ENCODE measurements at places on chromosomes 1 and 21.

GRCh38 chr1:166884040-166884642 is 8.1 kb upstream of the TADA1 start:
- DNase-seq = peak; percentile 43

DNA sequence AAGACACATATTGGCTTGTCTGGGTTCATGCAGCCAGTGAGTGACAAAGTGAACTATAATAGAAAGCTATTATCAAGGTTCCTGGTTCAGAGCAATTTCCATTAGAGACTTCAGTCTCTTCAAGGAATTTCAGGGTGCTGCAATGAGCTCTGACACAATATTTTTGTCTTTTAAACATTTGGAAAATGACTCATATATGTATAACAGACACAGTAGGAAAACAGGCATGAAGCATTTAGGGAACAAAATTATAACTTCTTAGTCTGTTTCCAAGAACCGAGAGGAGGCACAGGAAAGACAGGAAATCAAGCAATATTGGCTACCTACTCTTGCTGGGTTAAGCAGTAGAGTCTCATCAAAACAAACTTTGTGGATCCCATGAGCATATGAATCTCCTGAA is 170.4 kb downstream of the PTPRC start:
- peak; percentile 59 for DNase-seq

DNA sequence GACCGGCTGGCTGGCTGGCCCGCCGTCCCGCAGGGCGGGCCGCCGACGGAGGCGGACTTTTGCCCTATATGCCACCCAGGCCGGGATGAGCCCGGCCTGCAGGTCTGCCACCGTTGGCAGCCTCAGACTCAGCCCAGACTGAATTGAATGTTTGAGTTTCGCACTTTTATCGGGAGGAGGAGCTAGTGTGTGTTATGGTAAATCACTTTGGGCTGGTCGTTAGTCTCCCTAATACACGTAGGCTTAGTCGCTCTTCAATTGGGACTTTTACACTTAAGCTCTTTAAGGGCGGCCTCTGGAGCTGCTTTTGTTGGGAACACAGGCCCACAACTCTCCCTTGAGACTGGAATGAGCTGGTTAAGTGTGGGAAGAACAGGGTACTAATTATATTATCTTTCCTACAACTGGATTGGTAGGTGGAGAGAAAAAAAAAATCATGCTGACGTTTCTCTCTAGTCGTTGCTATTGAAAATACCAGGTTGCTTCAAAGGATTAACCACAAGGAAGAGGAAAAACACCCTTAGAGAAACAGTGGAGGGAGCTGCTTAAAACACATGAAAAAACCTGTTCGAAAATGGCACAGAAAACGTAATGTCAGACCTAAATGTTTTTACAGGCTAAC is 1.4 kb upstream of the IRF2BP2 start:
- no peak for DNase-seq

GRCh38 chr1:96445302-96445701 is 276.3 kb upstream of the PTBP2 start:
- DNase-seq = no peak

GRCh38 chr1:226882631-226883409 is 12.4 kb downstream of the PSEN2 start:
- no peak for DNase-seq

- no peak for DNase-seq
These were observed 221.2 kb downstream of the FMN2 start for GRCh38 chr1:240312872-240313271.

GRCh38 chr1:46492871-46493270 is 3.2 kb downstream of the DMBX1 start:
- DNase-seq = no peak

DNA sequence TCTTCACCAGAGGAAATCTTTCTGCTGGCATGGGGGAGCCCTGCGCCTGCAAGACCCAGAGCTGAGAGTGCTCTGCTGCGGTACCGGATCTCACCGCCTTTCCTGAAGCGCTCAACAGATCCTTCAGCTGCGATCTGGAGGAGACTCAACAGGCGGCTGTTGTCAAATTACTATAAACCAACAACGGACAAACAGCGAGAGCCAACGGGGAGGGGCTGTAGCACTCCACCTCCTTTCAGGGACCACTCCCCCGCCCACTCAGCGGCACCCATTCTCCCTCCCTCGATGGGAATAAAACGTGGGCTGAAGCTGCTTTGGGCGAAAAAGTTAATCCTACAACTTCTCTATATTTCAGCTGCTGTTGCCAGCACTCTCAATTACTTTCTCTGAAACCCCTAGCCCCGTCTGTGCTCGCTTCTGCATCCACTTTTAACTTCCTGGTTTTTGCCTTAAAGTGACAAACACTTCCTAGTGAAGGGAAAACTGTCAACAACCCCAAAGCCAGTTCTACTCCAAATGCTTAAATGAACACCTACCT is at the start of gene FMO5:
FMO5 (minus strand) TSS at position 147 of the 538 bp plus-strand sequence. CDS start 310 bp downstream, outside the sequence.
- peak; percentile 70 for DNase-seq

- DNase-seq = no peak
These were observed 7.0 kb downstream of the IFNAR2 start for GRCh38 chr21:33236766-33237165.

GRCh38 chr1:169999331-169999741 is 75.2 kb downstream of the KIFAP3 start:
- no peak for DNase-seq

GRCh38 chr1:92473781-92474495 is 12.8 kb downstream of the GFI1 start:
- peak; percentile 5 for DNase-seq

- no peak for DNase-seq
These were observed 101.4 kb downstream of the PIK3R3 start for GRCh38 chr1:46030876-46031660.

- DNase-seq = peak; percentile 29
These were observed 76.7 kb downstream of the OSBPL9 start for GRCh38 chr1:51693419-51694155.

- DNase-seq = no peak
These were observed 8.2 kb downstream of the OR2T10 start for GRCh38 chr1:248589334-248589733.

DNA sequence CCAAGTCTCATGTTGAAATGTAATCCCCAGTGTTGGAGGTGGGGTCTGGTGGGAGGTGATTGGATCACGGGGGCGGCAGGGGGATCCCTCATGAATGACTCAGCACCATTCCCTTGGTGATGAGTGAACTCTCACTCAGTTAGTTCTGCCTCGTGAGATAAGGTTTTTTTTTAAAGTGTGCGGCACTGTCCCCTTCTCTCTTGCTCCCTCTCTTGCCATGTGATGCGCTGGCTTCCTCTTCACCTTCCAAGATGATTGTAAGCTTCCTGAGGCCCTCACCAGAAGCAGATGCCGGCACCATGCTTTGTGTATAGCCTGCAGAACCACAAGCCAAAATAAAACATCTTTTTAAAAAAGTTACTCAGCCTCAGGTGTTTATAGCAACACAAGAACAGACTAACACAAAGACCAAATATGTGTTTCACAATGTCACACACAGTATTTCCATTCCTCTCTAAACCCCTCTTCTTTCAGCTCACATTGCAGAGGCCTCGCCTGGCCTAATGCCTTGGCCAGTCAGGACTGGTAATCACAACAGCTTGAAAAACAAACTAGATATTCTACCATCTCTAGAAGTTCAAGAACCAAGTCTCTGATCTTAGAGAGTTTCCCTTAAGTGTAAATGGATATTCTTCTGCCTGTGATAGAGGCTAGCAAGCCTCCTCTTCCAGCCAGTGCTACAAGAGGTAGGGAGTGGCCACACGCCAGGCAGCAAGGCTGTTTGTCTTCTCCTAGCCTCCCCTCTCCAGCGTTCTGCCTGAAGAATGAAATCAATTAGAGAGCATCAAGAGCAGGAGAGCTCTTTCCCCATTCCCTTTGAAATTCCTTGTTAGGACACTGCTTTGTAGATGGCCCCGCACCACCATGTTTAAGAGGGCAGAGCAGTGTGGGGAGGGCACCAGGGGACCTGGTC is 19.6 kb upstream of the RAP1A start:
- no peak for DNase-seq

- DNase-seq = no peak
These were observed 15.6 kb upstream of the ATP1B1 start for GRCh38 chr1:169090900-169091311.

GRCh38 chr1:113783254-113784103 is 24.2 kb upstream of the PHTF1 start:
- peak; percentile 89 for DNase-seq

DNA sequence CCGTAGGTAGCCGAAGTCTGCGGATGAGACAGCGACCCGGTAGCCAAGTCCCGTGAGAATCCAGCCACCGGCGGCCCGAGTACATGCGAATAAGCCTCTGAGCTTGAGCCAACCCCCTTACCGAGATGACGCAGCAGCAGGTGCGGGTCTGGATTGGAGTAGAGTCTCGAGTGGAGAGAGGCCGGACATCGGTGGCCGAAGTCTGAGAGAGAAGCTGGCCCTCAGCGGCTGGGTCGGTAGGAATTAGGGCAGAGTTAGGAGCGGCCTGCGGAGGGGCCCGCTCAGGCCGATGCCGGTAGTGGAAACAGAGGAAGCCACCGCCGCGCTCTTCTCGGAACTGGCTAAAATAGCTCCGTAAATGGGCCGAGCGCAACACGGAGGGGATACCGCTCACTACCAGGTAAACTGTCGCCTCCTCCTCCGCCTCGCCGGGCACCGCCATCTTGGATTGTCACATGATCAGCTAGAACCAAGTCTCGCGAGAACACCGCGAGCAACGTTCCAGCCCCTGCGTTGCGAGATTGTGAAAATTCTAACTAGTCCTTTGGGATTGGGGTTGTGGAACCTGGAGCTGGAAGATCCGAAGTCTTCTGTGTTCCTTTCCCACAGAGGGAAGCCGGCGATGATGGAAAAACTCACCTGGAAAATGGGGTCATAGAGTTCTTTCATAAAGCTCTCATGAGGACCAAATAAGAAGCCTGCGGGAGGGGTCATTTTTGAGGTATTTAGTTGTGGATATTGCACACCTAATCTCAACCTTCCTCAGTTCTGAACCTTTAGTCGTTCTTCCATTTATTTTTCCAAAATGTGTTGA is at the start of gene GPATCH3:
GPATCH3 (minus strand) TSS at position 467 of the 814 bp plus-strand sequence; CDS start at position 442, 25 bp downstream.
- peak; percentile 86 for DNase-seq
